ENCODE measurements at places on chromosomes 5 and 9.

GRCh38 chr5:35538198-35538931 is 79.3 kb upstream of the SPEF2 start:
- no peak for DNase-seq

DNA sequence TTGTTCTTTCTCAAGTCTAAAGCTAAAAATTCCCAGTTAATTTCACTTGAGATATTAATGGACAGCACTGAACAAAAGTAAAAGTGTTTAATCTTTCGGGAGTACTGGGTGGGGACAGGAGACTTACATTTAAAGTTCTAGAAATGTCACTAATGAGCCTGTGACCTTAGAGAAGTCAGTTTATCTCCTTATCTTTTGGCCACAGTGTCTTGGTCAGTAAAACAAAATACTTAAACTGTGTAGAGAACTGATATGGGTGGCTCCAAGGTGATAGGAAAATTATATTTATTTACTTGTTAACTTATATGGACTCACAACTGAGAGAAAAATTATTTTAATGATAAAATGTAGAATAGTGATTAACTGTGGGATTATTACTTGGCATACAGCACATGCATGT is 8.9 kb downstream of the IPO11 start:
- no peak for DNase-seq

- no peak for DNase-seq
Observed at GRCh38 chr9:104429031-104429546, 75.0 kb upstream of the OR13F1 start.

DNA sequence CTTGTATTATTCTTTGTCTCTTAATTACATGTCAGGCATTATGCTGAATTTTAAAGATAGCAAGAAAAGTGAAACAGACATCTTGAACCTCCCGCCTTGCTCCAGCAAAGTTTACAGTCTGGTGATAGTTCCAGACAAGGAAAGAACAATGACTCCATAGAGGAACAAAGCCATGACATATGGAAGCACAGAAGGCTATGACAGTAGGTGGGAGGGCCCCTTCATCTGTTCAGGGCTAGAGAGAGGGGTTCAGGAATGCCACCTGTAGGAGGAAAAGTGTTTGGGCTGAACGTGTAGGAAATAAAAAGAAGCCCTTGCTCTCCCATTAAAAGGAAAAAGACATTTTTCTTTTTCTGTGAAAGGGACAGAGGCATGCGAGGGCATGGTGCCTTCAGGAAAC is 315.6 kb downstream of the TRIM32 start:
- DNase-seq = no peak

DNA sequence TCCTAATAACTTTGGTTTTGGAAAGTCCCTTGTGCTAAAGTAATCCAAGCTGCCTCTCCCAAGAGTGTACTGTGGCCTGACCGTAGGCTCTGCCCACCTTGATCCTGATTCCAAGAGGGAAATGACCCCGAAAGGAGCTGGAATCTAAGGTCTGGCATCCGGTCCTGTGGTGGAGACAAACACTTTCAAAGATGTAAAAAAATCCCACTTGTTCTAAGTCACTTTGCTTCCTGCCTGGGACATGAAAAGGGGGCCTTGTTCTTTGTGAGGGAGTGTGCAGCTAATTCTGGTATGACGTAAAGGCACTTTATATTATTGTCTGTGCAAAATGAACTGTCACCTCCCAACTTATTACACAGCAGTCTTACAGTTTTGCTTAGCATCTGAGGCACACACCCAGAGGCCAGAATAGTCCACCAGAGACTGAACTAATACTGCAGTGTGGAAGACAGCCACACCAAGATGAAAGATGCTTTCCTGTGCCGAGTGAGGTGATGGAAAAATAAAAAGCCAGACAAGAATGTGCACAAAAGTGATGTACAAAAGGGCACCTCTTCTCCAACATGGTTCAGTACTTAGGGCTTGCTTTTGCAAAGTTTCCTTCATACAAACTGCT is 128.7 kb downstream of the SLC12A2 start:
- no peak for DNase-seq

DNA sequence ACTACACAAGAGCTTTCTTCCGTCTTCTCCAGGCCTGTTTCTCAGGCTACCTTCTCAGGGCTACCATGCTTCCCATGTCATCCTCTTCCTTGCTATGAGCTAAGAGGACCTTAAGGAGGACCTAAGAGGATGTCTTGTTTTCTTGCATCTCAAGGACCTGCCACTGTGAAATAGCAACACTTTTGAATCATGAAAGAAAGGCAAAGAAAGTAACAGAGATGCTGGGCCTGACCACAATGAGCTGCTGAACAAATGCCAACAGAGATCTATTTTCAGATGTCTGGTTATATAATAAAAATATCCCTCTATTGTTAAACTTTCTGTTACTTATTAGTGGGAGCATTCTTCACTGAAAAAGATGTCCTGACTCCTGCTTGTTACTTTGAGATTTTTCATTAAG is 36.7 kb upstream of the ANXA1 start:
- no peak for DNase-seq

- DNase-seq = no peak
Observed at GRCh38 chr5:58012102-58012501, 447.8 kb downstream of the PLK2 start.

DNA sequence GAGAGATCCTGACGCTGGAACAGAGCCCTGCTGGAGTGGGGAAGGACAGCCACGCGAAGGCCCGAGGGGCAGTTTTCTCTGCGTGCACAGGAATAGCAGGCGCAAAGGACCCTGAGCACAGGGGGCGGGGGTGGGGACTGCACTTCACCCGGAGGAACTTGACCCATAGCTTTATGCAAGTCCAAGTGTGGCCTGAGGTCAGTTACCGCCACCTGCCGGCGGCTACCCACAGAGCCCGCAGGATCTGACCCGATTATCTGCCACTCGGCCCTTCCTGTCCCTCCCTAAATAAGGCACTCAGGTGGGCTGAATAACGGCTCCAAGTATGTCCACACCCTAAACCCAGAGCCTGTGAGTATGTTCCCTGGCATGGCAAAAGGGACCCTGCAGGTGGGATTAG is 65.4 kb upstream of the FCN1 start:
- DNase-seq = no peak

DNA sequence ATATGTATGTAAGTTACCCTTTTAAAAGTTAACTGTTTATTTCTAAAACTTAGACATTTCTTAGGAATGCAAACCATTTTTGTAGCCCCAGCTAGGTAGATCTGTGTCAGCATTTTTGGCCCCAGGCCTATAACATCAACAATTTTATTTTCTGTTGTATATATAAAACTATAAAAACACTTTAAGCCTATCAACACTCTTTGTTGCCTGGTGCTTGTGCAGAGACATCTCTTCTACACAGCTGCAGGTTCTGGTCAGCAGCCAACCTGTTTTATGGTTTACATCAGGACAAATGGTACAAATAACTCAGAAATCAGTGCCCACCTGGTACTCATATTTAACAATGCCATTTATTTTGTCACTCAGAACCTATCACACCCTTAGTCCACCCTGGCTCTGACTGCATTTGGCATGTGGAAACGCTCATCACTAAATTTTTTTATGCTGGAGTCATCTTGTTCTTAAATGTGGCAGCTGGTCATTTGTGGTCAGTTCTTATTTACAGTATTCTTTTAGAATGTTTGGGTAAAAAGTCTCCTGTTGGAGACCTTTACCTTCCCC is 173.4 kb downstream of the DNAH5 start:
- DNase-seq = no peak
